NCI-H774 (cell line): ENCODE measurements at places on chromosomes 5 and 9.

- no peak for DNase-seq
These were observed 459.3 kb upstream of the ZNF608 start for GRCh38 chr5:125205601-125206225.

DNA sequence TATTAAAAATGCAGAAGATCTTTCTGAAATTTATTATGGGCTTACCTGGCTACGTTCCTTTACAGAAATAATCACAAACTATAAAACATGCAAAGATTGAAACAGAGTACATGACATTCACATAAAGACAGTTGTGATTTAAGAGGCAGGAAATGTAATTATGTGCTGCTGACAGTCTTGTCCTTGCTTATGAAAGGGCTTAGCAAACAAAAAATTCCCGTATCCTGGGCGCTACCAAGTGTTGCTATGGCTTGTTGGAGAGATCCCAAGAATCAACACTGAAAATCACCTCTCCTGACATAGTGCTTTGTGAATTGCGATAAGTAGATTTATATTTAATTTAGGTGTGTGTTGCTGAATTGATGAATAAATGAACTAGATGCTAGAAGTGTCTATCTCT is 352.5 kb upstream of the C9orf72 start:
- peak; percentile 34 for DNase-seq

GRCh38 chr9:134229466-134230091 is 65.2 kb upstream of the RNU6ATAC start:
- DNase-seq: no peak

DNA sequence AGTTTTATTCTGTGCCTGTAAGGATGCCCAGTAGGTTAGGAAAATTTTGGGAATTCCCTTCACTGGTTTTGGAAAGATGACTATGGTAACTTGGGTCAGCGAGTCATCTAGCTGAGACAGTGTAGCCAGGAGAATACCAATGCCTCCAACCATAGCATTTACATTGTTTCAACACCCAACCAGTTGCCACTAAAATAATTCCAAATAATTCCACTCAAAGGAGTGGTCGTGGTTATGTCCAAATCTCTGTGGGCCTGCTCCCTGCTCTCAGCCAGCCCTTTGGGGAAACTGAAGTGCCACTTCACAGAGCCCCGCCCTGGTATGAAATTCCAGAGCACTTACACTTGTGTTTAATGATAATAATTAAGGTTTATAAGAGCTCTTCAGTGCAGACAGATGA is 310.5 kb downstream of the PLK2 start:
- no peak for DNase-seq

- DNase-seq: no peak
These were observed 18.7 kb upstream of the RPS14 start for GRCh38 chr5:150468206-150468605.

DNA sequence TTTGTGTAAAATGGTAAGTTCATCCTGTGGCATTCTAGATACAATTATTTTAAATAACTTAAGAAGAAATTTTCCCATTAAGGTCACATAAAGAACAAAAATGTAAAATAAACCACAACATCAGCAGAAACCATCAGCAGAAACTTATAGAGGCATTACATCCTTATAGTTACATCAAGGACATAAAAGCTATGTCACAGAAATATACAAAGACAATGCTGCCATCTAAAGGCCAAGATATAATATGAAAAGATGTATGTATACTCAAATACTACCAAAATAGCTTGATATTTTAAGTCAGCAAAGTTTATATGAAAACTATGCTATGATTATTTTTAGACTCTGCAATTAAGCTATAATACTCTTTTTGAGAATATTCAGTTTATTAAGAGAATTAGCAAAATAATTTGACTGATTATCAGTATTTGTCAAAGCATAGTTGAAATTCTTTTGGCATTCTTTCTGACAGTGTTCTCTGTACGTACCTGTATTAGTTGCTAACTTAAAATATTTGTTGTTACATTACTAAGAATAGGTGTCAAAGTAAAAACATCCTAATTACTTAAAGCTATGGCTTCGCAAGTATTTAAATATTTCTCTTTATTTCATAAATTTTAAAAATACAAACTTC is 36.2 kb downstream of the FBXL17 start:
- DNase-seq: no peak

DNA sequence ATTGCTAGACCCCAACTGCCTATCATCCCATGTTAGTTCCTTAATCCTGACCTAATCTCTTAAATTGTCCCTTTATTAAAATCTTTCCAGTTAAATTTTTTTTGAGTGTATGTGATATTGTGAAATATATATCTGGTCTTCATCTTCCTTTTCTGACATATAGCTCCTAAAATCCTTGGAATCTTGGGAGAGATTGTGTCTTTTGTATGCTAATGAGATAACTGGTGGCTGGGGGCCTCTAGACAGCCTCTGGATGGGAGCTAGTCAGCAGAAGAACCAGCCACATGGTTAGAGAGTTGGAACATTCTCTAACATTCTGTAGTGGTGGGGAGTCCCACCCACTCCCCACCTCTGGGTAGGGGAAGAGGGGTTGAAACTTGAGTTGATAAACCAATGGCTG is 3.7 kb upstream of the CCL19 start:
- DNase-seq: no peak

DNA sequence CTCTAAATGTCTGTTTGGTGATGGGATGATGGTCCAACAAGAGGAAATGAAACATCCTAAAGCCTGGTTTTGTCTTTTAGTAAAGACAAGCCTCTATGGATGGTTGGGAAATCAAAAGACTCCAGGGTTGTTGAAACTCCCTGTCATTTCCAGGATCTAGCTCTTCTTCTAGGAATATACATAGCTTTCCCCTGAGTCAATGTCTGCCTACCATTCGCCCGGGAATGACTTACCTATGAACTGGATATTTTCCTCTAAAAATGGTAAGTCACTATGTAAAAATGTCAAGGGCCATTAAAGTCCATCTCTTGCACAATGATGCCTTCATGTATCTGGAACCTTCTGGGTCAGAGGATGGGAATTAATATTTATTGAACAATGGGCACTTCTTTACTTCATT is 11.1 kb upstream of the KIF12 start:
- DNase-seq: no peak

GRCh38 chr5:43287493-43287892 is 25.7 kb downstream of the HMGCS1 start:
- DNase-seq: no peak

DNA sequence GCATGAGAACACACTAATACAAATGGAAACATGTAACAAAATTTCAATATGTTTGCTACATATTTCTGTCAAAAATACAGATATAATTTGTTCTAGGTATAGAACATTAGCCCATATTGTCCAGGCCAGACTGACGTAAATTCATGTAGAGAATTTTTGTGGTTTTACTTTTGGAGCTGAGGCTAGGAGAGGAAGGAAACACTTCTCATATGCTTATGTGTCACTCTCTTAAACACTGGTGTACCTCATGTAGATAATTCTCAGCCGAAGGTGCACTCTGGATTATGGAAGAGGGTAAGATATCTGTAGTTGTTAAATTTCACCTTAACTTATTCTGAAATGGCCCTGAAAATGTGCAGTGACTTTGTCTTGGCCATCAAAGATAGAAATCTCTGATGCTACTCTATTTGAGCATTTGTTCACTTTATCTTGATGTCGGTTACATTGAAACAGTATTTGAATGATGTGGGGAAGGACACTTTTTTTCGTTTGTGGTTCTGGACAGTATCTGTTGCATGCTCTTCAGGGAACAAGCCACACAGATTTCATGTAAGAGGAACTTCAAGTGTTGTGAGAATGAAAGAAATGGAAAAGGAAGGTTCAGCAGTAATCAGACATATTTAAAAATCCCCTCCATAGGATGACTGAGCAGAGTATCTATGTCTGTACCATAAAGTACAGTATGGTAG is 202.7 kb downstream of the SPATA31D1 start:
- no peak for DNase-seq

GRCh38 chr9:103397868-103398600 is 402.9 kb downstream of the CYLC2 start:
- no peak for DNase-seq
